Forelimb muscle (tissue), 1 donor: ENCODE measurements at places on chromosomes 2 and 18. TPM values are rescaled to one million over a fixed set of nuclear protein-coding genes. Genes with fewer than 3 reads are reported as not detected.
A peak's percentile ranks its signal among the peaks of the same experiment; 100 is the strongest.

GRCh38 chr2:112642966-112643365, 2.8 kb upstream of the SLC20A1 start:
- DNase-seq: no peak

- no peak for DNase-seq
These were observed 326.3 kb upstream of the ZNF521 start for GRCh38 chr18:25678221-25678620.

GRCh38 chr18:36446059-36446458, 148.5 kb downstream of the FHOD3 start:
- no peak for DNase-seq

DNA sequence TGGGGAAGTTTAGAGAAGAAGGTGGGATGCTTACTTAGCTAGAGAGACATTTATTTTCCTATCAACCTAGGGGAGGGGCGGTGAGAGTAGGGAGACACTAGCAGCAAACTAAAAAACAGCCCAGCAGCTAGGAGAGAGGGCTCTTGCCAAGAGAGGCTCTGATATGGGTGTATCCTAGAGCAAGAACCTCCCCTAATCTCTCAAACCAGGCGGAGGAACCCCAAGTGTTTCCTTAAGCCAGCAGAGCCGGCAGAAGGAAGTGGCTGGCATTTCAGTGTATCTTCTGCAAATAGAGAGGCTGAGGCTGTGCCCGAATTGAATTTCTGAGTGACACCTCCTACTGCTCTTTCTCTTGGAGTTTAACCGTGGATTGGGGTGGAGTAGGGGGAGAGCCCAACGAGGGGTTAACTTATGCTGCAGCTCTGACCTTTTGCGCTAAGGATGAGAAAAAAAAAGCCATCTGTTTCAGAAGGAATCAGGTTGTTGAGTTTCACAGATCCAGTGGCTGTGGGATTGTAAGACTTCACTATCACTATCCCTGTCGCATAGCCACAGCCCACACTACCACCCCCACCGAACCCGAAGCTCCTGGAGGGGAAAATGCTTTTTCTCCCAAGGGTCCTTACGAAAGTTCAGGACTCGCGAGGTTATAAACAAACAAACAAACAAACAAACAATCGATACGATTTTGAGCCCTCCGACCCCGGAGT, 1.4 kb downstream of the ST8SIA5 start:
- no peak for DNase-seq

- peak; percentile 1 for DNase-seq
These were observed 503 bp downstream of the GTF3C3 start for GRCh38 chr2:196798980-196799379.

- no peak for DNase-seq
These were observed 37.1 kb downstream of the EVA1A start for GRCh38 chr2:75523313-75524275.

- DNase-seq: no peak
These were observed 216.3 kb downstream of the ANAPC1 start for GRCh38 chr2:111667542-111668273.

GRCh38 chr2:172919732-172920131, 155.9 kb upstream of the MAP3K20 start:
- DNase-seq: no peak

- DNase-seq: no peak
These were observed 86.8 kb downstream of the FMNL2 start for GRCh38 chr2:152421521-152422370.

GRCh38 chr2:159516241-159516758, 100.0 kb downstream of the BAZ2B start:
- DNase-seq: peak; percentile 22

- no peak for DNase-seq
These were observed 28.5 kb downstream of the GALNT14 start for GRCh38 chr2:31109633-31110192.

DNA sequence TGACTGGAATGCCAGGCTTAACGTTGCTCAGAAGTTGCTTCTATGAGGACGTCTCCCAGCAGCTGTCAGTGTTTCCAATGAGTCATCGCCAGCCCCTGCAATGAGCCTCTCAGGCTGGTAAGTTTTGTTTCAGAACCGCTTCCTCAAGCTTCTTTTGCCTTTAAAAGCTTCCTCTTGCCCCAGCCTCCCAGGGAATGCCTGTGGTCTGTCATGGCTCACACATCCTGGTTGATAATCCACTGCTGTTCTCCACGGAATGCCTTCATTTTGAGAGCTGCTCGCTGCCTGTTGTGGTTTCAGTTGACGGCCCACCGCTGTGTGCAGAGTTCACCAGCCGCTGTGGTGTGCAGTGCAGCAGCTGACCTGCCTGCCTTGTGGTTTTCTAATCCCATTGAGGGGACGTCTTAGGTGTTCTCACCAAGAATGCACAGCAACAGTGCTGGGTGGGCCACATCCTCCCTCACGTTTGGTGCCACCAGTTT, 96.4 kb downstream of the RTP5 start:
- DNase-seq: peak; percentile 28

GRCh38 chr2:138502255-138503086, 901 bp downstream of the SPOPL start:
- DNase-seq: no peak

- no peak for DNase-seq
These were observed 2.1 kb downstream of the ATAD2B start for GRCh38 chr2:23924589-23925359.

- DNase-seq: no peak
These were observed 5.0 kb downstream of the GAD1 start for GRCh38 chr2:170821531-170822289.

Gene CD8A
- polyA plus RNA-seq: 0.22 TPM

Gene ACMSD
- 0.44 TPM for polyA plus RNA-seq

Gene GULP1
- 19.5 TPM for polyA plus RNA-seq

Gene GKN2
- not detected for polyA plus RNA-seq

Gene RGPD8
- 2.3 TPM for polyA plus RNA-seq

Gene COLEC11
- 0.40 TPM for polyA plus RNA-seq

Gene CAD
- 26.9 TPM for polyA plus RNA-seq

Gene RNF125
- polyA plus RNA-seq: 10.7 TPM
